ENCODE measurements at places on chromosomes 2 and 18. TPM values are rescaled to one million over a fixed set of nuclear protein-coding genes. Genes with fewer than 3 reads are reported as not detected.
A peak's percentile ranks its signal among the peaks of the same experiment; 100 is the strongest.

DNA sequence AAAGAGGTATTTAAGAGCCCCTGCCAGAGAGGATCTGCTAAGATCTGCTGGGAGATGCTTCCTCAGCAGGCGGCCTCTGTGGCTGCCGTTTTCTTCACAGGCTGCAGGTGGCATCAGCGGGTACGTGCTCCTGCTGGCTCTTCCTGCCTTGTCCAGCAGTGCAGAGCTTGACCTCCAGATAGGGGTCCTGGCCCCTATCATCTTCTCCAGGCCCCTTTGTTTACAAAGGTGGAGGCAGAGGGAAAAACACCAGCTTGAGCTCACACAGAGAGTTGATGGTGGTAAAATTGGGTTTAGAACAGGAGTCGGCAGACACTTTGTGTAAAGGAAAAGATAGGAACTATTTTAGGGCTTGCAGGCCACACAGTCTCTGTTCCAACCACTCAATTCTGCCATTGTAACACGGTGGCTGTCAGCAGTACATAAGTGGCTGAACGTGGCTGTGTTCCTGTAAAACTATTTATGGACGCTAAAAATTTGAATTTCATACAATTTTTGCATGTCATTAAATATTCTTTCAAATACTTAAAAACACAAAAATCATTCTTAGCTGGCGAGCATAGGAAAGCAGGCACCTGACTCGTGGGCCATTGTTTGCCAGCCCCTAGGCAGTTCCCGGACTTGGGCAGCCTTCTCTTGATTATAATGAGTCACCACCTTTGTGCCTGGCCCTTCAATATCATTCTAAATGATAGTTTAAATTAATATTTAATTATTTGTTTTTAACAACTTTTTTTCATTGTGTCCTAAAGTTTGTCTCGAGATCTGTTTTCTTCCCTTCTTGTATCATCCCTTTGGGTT is 98.2 kb upstream of the B3GNT7 start:
- no peaks in the 10 kb centered on the region for H3K36me3 ChIP-seq
- peak; percentile 71 for DNase-seq
- peaks cover 33% of the 10 kb centered on the region for H3K4me1 ChIP-seq
- H3K27me3 ChIP-seq: no peaks in the 10 kb centered on the region

GRCh38 chr2:28528206-28528605 is 32.3 kb downstream of the PLB1 start:
- no peak for DNase-seq
- no peak overlapping the region for H3K27ac ChIP-seq
- H3K4me3 ChIP-seq: no peak overlapping the region

The GALNT3 gene
- 3.0 TPM for total RNA-seq

The CEP192 gene
- 28.9 TPM for total RNA-seq

DNA sequence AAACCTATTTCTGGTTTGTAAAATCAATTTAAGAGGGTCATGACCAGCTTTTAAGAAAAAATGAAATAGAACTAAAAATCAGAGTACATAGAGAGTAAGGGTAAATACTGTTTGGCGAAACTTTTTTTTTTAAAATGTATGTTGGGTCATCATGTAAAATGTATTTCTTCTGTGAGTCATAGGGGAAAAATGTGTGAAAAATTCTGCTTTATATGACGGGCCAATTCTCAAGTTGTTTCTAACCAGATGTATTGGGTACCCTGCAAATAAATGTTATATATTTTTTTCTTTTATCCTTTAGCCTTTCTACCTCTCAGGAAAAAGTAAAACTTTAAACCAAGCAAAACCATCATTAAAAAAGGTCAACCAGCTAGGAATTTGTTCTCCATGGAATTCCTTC is 13.9 kb downstream of the AFTPH start:
- H3K27ac ChIP-seq: peak overlapping the region; percentile 52
- peaks cover 4% of the 10 kb centered on the region for H3K36me3 ChIP-seq
- H3K27me3 ChIP-seq: no peaks in the 10 kb centered on the region
- no peak for DNase-seq
- peaks cover 80% of the 10 kb centered on the region for H3K4me1 ChIP-seq
- H3K4me3 ChIP-seq: peak overlapping the region; percentile 30

The CLEC4F gene
- not detected for total RNA-seq

The CNGA3 gene
- total RNA-seq: 0.07 TPM

GRCh38 chr2:109046925-109047508 is 58.0 kb upstream of the EDAR start:
- no peak overlapping the region for H3K4me3 ChIP-seq
- H3K4me1 ChIP-seq: no peaks in the 10 kb centered on the region
- no peak overlapping the region for H3K27ac ChIP-seq
- H3K36me3 ChIP-seq: no peaks in the 10 kb centered on the region
- DNase-seq: no peak
- no peaks in the 10 kb centered on the region for H3K27me3 ChIP-seq

DNA sequence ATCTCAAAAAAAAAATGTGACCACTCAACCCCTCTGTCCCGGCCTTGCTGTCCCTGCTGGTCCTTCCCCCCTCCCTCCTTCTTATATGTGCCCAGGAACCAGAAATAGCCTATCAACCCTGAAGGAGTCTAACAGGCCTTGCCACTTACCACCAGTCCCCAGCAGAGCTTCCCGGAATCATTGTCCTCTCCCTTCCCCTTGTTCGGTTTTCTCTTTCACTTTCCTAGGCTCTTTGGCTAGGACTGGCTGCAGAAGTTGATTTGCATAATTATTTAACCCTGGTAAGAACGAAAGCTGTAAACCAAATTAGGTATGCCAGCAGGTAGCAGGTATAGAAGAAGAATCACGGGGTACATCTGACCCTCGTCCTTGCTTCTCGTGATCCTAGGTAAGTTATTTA is 72.6 kb upstream of the ZNF532 start:
- DNase-seq: no peak
- H3K4me1 ChIP-seq: no peaks in the 10 kb centered on the region
- H3K4me3 ChIP-seq: no peak overlapping the region
- H3K36me3 ChIP-seq: no peaks in the 10 kb centered on the region

DNA sequence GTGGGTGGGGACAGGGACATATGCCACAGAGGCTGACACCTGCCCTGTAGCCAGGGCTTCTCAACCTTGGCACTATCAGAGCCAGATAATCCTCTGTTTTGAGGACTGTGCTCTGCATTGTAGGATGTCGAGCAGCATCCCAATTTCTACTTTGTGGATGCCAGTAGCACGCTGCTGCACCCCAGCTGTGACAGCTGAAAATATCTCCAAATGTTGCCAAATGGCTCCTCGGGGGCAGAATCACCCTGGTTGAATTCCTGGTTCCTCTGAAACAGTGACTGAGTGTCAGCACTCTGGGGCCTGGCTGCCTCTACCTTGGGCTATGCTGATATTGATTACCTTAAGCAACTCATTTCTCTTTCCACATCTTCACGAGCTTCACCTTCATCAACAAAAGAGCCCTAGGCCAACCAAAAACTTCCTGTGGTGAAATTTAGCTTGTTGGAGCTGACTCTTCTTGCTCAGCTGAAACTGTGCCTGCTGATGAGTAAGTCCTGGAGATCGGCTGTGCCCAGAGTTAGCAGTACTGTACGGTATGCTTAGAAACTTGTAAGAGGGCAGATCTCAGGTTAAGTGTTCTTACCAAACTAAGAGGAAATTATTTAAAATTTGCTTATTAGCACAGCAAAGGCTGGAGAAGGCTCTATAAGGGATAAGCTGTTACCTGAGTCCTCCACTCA is 138.1 kb downstream of the SEPTIN10 start:
- H3K4me3 ChIP-seq: no peak overlapping the region
- no peaks in the 10 kb centered on the region for H3K27me3 ChIP-seq
- H3K36me3 ChIP-seq: no peaks in the 10 kb centered on the region
- no peak overlapping the region for H3K27ac ChIP-seq
- H3K4me1 ChIP-seq: peaks cover 31% of the 10 kb centered on the region

- H3K4me3 ChIP-seq: no peak overlapping the region
- no peak overlapping the region for H3K27ac ChIP-seq
- no peaks in the 10 kb centered on the region for H3K27me3 ChIP-seq
- H3K36me3 ChIP-seq: no peaks in the 10 kb centered on the region
- DNase-seq: peak; percentile 62
These were observed 965 bp upstream of the ELOA2 start for GRCh38 chr18:47036298-47036874.

All from Karpas-422 (cell line).